Ecto neural progenitor cell (in vitro differentiated cells): ENCODE measurements at places on chromosomes 3 and 15.

- DNase-seq = no peak
Measured at GRCh38 chr3:13849018-13849417, 30.9 kb downstream of the WNT7A start.

- DNase-seq = no peak
Measured at GRCh38 chr3:69460034-69460433, 74.1 kb upstream of the FRMD4B start.

- no peak for DNase-seq
Measured at GRCh38 chr3:154247806-154248415, 76.4 kb downstream of the DHX36 start.

DNA sequence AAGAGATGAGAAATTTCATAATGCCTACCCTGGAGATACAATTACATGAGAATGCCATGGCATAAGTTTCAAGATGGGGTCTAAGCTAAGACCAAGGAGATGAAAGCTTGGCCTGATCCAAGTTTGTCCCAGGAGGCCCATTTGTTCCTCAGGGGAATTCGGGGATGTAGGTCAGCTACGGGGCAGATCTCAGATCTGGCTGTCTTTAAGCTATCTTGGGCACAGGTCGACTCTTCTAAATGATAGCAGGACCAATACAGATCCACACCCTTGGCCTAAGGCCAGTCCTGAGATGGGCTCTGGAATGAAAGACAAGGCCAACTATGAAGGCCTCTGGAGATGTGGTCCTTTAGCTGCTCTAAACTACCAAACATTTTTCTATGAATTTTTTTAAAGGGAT lies 16.6 kb downstream of the ABI3BP start:
- no peak for DNase-seq

- DNase-seq = no peak
Measured at GRCh38 chr3:73408634-73409033, 216.1 kb downstream of the PDZRN3 start.

DNA sequence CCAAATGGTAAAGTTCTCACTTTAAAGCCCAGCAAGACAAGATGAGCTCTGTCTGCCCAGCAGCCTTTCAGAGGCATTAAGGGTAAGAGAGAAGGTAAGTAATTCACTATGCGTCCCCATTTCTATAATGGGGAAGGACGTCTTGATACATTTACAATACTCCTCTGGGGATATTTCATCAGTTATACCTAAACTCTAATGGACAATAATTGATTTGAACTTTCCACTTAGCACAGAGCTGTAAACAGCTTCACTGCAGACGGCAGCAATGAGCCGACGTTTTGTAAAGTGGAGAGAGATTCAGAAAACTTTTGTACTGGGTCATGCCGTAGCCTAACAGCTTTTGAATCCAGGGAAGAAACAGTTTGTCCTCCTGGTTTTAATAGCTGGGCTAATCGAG lies 127.4 kb downstream of the TIGIT start:
- no peak for DNase-seq

- peak; percentile 79 for DNase-seq
Measured at GRCh38 chr15:65254356-65254755, 32.3 kb downstream of the PARP16 start.

DNA sequence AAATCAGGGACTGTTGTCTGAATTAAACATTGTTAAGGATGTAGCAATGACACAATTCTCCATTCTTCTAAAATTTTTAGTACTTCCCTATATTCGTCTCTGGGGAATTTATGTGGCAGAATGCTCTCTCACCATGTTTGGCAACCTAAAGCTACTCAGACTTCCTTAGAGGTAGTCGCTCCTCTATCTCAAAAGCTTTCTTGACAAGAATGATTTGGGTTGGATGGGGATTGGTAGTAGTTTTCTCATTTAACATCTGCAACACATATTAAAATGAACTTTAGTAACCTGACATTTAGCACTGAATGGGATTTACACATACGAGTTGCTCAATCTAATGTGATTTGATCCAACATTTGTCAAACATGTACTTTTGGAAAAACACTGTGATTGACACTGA lies 233.3 kb downstream of the RBMS3 start:
- DNase-seq = no peak

GRCh38 chr3:105876780-105877327 lies 8.0 kb upstream of the CBLB start:
- DNase-seq = no peak

DNA sequence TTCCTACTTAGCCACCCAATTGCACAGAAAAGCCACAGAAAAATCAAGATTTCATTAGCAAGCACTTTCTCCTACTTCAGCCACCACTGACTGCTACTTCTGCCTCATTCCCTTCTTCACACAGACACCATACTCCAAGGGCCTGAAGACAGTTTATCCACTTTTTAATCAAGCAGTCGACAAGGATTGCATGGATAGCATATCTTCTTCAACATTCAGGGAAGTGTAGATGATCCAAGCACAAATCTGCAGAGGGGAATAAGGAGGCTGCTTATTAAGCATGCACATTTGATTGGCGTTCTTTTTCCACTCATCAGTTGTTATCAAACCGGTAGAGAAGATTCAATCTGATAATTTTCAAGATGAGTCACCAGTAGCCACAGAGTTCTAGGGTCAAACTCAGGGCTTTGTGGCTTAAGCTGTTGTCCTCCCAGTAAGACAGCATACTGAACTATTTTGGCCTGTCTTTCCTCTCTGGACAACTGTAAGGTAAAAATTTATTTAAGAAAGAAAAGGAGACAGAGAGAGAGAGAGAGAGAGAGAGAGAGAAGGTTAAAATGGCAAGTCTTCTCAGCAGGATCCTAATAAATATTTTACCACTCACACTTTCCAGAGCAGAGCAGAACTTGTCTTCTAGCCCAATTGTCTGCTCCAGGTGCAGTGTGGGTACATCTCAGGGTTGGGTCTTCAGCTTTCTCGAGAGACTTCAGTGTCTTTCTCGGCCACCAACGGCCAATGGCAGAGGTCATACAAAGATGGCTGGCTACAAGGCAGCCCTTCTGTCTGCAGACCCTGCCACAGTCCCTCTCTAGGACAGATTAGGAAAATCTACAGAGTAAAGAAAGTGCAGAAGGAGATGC lies 80.6 kb upstream of the BHLHE40 start:
- no peak for DNase-seq

- DNase-seq = no peak
Measured at GRCh38 chr15:59367022-59367451, 5.6 kb downstream of the MYO1E start.

- DNase-seq = no peak
Measured at GRCh38 chr3:51163051-51163450, 222.0 kb upstream of the MANF start.

GRCh38 chr3:113117511-113118234 lies 93.7 kb upstream of the BOC start:
- DNase-seq = no peak
